Esophagus squamous epithelium (tissue), 5 donors: ENCODE measurements at places on chromosomes 2 and 18.

GRCh38 chr2:184598316-184599053, at the start of gene ZNF804A:
TSS of gene ZNF804A (plus strand) at chr2:184598529. CDS start at chr2:184598960, 431 bp downstream.
- no peak for DNase-seq
- peak within 1 kb of the TSS; percentile 37 for H3K4me3 ChIP-seq
- H3K27me3 ChIP-seq = peaks cover 5% of the 10 kb centered on the region
- H3K27ac ChIP-seq = peak within 1 kb of the TSS; percentile 45

DNA sequence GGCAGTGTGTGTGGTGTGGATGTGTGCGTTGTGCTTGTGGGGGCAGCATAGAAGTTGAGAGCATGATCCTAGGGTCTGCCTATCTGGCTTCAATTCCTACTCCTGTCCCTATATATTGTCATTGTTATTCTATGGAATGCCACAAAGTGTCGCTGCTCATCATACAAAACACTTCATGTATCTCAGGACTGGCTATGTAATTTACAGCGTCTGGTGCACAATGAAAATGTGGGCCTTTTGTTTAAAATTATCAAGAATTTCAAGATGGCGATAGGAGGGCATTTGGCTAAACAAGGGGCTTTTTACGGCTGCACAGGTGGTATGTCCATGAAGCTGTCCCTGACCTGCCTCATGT, 3.4 kb downstream of the SERPINB2 start:
- no peaks in the 10 kb centered on the region for H3K27me3 ChIP-seq
- no peak for DNase-seq
- peak overlapping the region; percentile 1 for H3K4me3 ChIP-seq
- no peak overlapping the region for H3K27ac ChIP-seq

- no peak overlapping the region for H3K27ac ChIP-seq
- H3K4me3 ChIP-seq = no peak overlapping the region
- H3K36me3 ChIP-seq = no peaks in the 10 kb centered on the region
- no peaks in the 10 kb centered on the region for H3K27me3 ChIP-seq
Observed at GRCh38 chr2:78541088-78541450, 484.4 kb upstream of the REG3G start.

DNA sequence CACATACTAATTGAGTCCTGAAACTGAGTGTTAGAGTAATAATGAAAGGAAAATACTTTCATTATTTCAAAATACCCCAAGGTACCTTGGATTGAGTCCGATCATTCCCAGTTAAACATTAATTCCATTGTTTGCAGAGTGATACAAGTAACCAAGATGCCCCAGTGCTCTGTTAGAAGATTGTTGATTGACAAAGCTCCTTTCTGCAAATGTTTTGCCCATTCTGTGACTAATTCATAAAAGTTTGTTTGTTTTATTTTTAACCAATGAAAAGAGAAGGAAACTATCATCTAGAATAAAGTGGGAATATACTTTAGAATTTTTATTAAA, 124.0 kb downstream of the GULP1 start:
- H3K27me3 ChIP-seq = no peaks in the 10 kb centered on the region
- peaks cover 4% of the 10 kb centered on the region for H3K4me1 ChIP-seq
- H3K27ac ChIP-seq = no peak overlapping the region
- no peaks in the 10 kb centered on the region for H3K36me3 ChIP-seq

GRCh38 chr2:16033032-16033293, 92.6 kb downstream of the MYCN start:
- no peaks in the 10 kb centered on the region for H3K36me3 ChIP-seq
- DNase-seq = no peak
- H3K4me1 ChIP-seq = no peaks in the 10 kb centered on the region
- peaks cover 8% of the 10 kb centered on the region for H3K27me3 ChIP-seq
- no peak overlapping the region for H3K4me3 ChIP-seq
- H3K27ac ChIP-seq = no peak overlapping the region

DNA sequence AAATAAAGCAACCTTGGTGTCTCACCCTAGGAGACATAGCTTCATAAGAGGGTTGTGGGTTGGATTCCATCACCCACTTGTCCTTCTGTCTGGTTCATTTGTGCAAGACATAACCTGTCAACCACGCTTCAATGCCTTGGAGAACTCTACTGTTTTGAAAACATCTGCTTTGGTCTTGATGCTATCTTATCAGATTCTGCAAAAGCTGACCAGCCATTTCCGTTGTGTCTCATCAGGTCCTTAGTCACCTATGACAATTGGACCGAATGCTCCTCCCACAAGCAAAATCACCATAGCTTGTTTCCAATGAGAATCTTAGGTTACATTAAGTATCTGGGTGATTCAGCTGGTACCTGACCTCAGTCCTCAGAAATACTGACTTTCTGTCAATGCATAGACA, 35.4 kb downstream of the STAT4 start:
- DNase-seq = no peak
- H3K4me1 ChIP-seq = no peaks in the 10 kb centered on the region
- no peaks in the 10 kb centered on the region for H3K27me3 ChIP-seq
- H3K36me3 ChIP-seq = no peaks in the 10 kb centered on the region
- H3K4me3 ChIP-seq = no peak overlapping the region
- H3K27ac ChIP-seq = no peak overlapping the region

DNA sequence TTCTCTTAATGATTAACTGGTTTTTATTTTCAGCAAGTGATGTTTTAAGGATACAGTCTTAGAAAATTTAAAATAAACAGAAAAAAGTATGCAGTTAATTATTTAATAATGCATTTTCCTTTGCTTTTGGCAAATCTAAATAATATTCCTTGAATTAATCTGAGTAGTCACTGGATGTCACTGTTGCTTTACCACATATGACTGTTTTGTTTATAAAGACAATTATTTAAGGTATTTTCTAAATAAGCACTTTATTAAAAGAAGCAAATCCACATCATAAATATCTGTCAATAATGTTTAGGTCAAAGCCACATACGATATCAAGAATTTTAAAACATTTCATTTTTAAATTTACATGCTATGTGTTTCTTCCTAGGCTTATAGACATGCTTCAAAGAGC, 40.6 kb upstream of the TFPI start:
- no peaks in the 10 kb centered on the region for H3K4me1 ChIP-seq
- H3K36me3 ChIP-seq = no peaks in the 10 kb centered on the region
- no peak overlapping the region for H3K4me3 ChIP-seq
- no peaks in the 10 kb centered on the region for H3K27me3 ChIP-seq
- no peak for DNase-seq
- no peak overlapping the region for H3K27ac ChIP-seq

GRCh38 chr18:5879479-5879882, 15.8 kb downstream of the TMEM200C start:
- no peak overlapping the region for H3K4me3 ChIP-seq
- no peaks in the 10 kb centered on the region for H3K4me1 ChIP-seq
- H3K27ac ChIP-seq = no peak overlapping the region

- no peaks in the 10 kb centered on the region for H3K27me3 ChIP-seq
- DNase-seq = no peak
- no peaks in the 10 kb centered on the region for H3K36me3 ChIP-seq
Observed at GRCh38 chr2:170525566-170525900, 189.6 kb upstream of the SP5 start.

DNA sequence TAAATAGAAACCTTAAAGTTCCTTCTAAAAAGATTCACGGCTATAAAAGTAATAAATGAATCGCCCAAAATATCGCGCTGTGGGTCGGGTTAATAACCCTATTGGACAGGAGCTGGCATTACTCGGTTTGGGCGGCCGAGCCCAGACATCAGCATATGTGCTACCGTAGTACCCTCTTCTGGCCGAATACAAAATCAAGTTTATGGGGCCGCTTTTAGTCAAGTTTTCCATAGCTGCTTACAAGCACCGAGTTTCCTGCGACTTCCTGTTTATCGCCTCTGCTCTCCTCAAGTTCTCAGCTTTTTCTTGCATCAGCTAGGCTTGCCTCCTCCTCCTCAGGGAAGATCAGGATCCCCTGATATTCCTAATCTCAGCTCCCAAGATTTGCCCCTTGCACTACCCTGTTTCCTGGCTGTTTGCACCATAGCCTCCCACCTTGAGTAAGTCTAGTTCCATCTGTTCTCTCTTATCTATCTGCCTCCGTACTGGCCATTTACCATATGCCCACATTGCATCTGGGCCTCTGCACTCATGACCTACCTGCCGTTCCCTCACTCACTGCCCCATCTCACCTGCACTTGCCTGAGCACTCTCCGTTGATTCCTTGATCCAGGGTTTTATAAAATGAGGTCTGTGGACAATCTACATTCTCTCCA, 56.1 kb downstream of the SLC35F5 start:
- no peaks in the 10 kb centered on the region for H3K27me3 ChIP-seq
- no peak overlapping the region for H3K27ac ChIP-seq
- no peaks in the 10 kb centered on the region for H3K36me3 ChIP-seq
- H3K4me3 ChIP-seq = no peak overlapping the region
- no peaks in the 10 kb centered on the region for H3K4me1 ChIP-seq

GRCh38 chr2:66433945-66434678, 813 bp upstream of the MEIS1 start:
- DNase-seq = no peak
- no peaks in the 10 kb centered on the region for H3K4me1 ChIP-seq
- H3K27me3 ChIP-seq = no peaks in the 10 kb centered on the region

DNA sequence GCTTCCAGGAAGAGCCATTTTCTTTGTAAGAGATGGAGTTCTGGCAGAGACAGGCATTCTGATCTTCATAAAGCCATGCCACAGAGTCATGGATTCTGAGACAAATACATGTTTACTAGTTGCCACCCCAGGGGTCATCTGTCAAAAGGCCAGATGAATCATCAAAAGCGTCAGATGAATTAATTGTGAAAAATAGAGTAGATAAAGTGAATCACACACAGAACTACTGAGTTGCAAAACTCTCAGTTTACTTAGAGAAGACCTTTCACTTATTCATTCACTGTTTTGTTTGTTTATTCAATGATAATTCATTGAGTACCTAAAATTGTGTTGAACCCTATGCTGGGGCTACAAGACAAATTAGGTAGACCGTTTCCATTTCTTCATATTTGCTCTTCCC, 157.7 kb upstream of the SERPINE2 start:
- no peaks in the 10 kb centered on the region for H3K4me1 ChIP-seq
- H3K27me3 ChIP-seq = no peaks in the 10 kb centered on the region
- H3K36me3 ChIP-seq = no peaks in the 10 kb centered on the region
- H3K27ac ChIP-seq = no peak overlapping the region
- H3K4me3 ChIP-seq = no peak overlapping the region

DNA sequence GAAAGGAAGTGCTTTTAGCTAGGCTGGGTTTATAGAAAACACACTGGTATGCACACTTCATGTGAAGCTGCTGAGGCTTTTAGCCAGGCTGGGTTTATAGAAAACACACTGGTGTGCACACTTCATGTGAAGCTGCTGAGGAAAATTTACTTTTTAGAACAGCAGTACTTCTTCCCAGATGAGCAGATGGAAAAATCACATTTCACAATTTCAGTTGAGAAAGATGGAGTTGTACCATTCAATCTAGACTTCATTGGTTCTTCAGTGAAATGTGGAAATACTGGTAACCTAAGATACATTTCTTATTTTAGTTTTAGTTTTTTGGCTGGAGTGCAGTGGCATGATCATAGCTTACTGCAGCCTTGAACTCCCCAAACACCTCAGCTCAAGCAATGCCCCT, 11.1 kb downstream of the SNTG2 start:
- no peaks in the 10 kb centered on the region for H3K27me3 ChIP-seq
- no peak overlapping the region for H3K27ac ChIP-seq
- H3K4me1 ChIP-seq = no peaks in the 10 kb centered on the region
- H3K4me3 ChIP-seq = no peak overlapping the region
- no peaks in the 10 kb centered on the region for H3K36me3 ChIP-seq
- DNase-seq = no peak

- no peak overlapping the region for H3K4me3 ChIP-seq
- H3K27ac ChIP-seq = no peak overlapping the region
- no peak for DNase-seq
- H3K36me3 ChIP-seq = no peaks in the 10 kb centered on the region
Observed at GRCh38 chr2:188865681-188866080, 108.5 kb upstream of the COL3A1 start.

- H3K4me3 ChIP-seq = peak within 1 kb of the TSS; percentile 12
- H3K27ac ChIP-seq = no peak within 1 kb of the TSS
- no peaks in the 10 kb centered on the region for H3K36me3 ChIP-seq
- H3K27me3 ChIP-seq = peaks cover 38% of the 10 kb centered on the region
- peaks cover 16% of the 10 kb centered on the region for H3K4me1 ChIP-seq
Observed at GRCh38 chr18:61333271-61333745, at the start of gene CDH20. TSS of gene CDH20 (plus strand) at chr18:61333430.

DNA sequence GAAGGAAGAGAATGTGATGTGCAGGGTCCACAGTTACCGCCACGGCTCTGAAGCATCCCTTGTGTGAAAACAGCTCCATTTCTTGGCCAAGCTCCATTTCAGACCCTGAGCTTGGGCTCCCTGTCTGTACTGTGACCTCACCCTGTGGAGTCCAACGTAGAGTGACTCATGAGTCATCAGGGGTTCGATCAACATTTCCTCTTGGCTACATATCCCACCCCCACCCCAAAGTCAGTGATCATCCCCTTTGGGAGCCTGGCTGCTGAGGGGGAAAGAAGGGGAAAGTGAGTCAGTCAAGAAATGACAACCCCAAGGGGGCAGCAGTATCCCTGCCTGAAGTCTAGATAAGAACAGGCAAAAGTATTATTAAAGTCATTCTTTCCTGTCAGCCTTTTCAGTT, 62.2 kb downstream of the PAPOLG start:
- no peaks in the 10 kb centered on the region for H3K36me3 ChIP-seq
- no peaks in the 10 kb centered on the region for H3K4me1 ChIP-seq
- H3K4me3 ChIP-seq = no peak overlapping the region
- no peak for DNase-seq
- H3K27me3 ChIP-seq = no peaks in the 10 kb centered on the region

- H3K36me3 ChIP-seq = peaks cover 38% of the 10 kb centered on the region
- no peak overlapping the region for H3K27ac ChIP-seq
- H3K4me3 ChIP-seq = no peak overlapping the region
- no peaks in the 10 kb centered on the region for H3K27me3 ChIP-seq
- DNase-seq = no peak
- H3K4me1 ChIP-seq = no peaks in the 10 kb centered on the region
Observed at GRCh38 chr2:42607101-42607637, 38.7 kb downstream of the MTA3 start.

DNA sequence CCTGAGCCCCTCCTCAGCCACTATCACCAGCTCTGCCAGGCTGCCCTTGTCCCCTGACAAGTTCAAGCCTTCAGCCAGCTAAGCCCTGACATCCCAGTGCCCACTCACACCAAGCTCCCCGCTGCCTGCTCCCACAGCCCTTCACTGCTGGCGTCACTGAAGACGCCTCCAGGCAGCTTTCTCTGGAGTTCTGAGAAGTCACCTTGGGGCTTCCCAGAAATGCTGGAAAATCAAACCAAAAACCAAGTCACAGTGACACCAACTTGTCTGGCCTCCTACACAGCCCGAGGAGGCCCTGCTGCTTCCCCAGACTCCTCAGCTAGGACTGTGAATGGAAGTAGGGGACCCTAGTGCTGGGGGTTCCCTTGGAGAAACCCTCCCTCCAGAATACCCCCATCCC, 2.2 kb upstream of the TNS1 start:
- no peak for DNase-seq
- peaks cover 34% of the 10 kb centered on the region for H3K4me1 ChIP-seq
- H3K36me3 ChIP-seq = no peaks in the 10 kb centered on the region
- H3K27me3 ChIP-seq = no peaks in the 10 kb centered on the region
- H3K27ac ChIP-seq = peak overlapping the region; percentile 90

GRCh38 chr18:9739516-9739915, 31.4 kb downstream of the RAB31 start:
- peaks cover 61% of the 10 kb centered on the region for H3K4me1 ChIP-seq
- no peak for DNase-seq
- no peak overlapping the region for H3K4me3 ChIP-seq
- peak overlapping the region; percentile 51 for H3K27ac ChIP-seq
- H3K36me3 ChIP-seq = peaks cover 3% of the 10 kb centered on the region
- no peaks in the 10 kb centered on the region for H3K27me3 ChIP-seq

GRCh38 chr2:239745386-239746227, 279.5 kb downstream of the NDUFA10 start:
- DNase-seq = no peak
- H3K4me3 ChIP-seq = no peak overlapping the region
- H3K27me3 ChIP-seq = no peaks in the 10 kb centered on the region
- no peaks in the 10 kb centered on the region for H3K36me3 ChIP-seq

- no peak overlapping the region for H3K4me3 ChIP-seq
- no peak overlapping the region for H3K27ac ChIP-seq
- no peaks in the 10 kb centered on the region for H3K36me3 ChIP-seq
- DNase-seq = no peak
- H3K27me3 ChIP-seq = no peaks in the 10 kb centered on the region
Observed at GRCh38 chr2:156909983-156910382, 347.5 kb upstream of the GALNT5 start.
